Glutamatergic neuron (in vitro differentiated cells): ENCODE measurements at places on chromosomes 2 and 18.

DNA sequence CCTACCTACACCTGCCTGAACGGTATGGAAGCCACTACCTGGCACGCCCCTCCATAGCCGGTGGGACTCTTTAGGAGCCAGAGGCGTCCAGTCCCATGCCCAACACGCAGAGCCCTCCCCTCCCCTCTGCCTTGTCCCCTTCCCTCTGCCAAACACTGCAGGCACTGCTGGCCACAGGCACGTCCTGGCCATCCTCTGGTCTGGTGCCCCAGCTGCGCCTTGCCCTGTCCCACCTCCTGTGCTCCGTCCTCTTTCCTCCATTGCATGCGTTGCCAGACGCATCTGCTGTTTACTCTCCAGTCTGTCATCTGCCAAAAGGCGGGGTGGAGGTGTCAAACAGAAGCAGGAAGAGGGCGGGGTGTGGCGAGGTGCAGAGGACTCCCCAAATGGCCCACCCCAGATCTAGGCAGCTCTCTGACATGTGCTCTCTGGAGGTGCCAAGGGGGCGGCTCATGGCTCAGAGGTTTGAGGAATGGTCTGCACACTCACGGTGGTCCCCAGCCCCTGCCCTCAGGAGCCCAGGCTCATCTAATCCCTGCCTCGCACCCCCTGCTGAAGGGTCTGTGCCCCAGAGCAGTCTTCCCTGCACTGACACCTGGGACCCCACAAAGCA is 45.1 kb downstream of the HS6ST1 start:
- DNase-seq: no peak

DNA sequence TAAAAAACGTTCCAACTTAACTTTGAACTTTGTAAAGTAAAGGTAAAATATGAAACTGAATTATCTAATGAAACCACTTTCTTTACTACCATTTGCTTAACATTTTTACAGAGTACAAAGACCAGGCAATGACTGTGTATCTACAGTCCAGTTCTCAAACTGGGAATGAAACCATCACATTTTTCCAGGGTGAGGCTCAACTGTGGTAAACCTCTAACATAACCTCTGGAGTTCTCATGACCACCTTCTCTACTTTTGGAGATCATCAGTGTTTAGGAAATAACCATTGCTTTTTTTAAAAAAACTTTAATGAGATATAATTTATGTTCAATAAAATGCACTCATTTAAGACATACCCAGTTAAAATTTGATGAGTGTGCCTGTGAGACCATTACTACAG is 223.5 kb downstream of the RNF152 start:
- DNase-seq: no peak

DNA sequence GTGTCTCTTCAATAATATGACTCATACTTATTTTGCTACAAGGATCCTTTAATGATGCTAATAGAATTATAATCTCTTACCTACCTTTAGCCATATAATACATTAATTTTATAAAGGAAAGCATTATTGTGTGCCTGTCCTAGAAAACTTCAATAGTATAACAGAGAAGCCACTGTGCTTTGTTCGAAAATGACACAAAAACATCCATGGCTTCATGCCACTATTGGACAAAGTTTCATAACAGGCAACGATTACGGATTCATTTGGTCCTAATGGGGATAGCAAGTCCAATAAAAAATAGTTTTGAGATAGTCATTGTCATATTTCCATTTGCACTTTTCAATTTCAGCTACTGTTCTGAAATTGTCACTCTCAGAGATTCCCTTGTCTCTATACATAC is 52.5 kb upstream of the CCDC150 start:
- no peak for DNase-seq

DNA sequence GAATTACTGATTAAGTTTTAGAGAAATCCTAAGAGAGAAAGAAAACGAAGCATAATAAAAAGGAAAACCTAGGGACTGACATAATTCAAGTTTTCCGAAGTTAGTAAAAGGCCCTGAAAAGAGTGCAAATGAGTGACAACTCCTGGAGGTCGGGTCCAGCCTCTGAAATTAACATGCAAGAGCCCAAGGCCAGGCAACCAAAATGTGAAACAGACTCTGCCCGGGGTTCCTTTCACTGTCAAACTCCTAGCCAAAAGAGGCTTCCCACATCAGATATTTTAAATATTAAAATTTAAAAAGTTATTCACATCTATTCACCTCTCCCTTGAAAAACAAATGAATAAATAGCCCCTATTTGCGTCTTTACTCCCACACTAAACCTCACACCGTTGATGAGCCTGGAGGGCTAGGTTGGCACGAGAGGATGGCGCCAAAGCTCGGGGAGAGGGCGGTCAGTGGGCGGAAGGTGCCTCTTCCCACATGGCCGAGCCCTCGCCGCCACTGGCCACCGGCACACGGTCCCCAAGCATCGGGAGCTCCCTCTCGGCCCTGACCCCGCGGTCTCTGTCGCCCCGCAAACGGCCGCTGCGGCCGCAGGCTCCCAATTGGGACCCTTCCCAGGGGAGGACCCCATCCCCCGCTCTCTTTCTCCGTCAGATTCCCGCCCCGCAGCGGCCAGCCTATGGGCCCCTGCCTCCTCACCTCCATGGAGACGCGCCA is 630 bp downstream of the PPM1G start:
- peak; percentile 54 for DNase-seq

- no peak for DNase-seq
Measured at GRCh38 chr2:86507600-86507999, 55.6 kb downstream of the CHMP3 start.

DNA sequence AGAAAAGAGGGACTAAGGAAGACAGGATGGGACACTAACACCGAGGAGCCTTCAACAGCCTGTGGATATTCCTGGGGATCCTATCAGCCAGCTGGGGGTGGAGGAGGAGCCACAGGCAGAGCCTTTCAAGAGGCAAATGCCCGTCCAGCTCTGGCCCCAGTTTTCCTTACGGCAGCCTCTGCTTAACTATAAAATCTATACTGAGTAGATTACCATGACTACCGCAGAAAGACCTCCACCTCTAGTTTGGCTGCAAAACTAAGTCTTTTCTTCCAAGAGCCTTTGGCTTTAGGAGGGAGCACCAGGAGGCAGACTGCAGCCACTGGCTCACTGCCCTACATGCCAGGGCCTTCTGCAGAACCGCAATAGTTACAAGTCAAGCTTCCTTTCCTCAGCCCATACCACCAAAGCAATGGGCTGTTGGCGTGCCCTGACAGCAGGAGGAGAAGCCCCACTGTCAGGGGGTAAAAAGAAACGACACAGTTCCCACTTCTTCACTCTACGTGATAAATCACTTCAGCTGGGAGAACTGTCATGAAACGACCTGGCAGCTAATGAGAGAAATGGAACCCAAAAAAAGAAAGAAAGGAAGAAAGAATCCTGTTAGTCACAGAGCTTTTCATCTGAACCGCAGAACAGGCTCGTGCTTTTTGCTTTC is 25.1 kb upstream of the CREB1 start:
- no peak for DNase-seq

GRCh38 chr18:12679183-12679786 is 21.4 kb upstream of the SPIRE1 start:
- DNase-seq: no peak

DNA sequence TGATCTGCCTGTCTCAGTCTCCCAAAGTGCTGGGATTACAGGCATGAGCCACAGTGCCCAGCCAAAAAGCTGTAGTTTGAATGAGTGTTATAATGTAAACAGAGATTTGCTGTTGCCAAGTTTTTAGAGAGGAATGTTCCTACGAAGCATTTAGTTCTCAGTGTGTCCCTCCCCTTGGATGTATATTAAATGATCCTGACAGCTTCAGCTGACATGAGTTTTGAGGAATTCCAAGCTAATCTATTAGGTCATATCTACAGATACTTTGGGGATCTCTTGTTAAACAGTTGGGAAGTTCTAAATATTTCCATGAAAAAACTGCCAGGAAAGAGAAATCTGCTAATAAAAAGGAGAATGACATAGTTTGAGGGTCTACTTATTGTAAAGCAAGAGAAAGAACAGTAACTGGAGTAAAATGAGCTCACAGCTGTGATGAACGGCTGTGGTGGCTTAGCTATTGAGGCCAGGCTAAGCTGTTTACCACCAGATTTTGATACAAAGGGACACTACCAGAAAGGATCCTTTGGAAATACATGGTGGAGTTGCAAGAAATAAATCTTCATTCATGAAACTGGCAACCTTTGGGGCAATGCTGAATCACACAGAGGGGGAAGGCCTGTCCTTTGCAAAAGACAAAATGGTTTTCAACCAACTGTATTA is 2.6 kb upstream of the STON1 start:
- DNase-seq: no peak

DNA sequence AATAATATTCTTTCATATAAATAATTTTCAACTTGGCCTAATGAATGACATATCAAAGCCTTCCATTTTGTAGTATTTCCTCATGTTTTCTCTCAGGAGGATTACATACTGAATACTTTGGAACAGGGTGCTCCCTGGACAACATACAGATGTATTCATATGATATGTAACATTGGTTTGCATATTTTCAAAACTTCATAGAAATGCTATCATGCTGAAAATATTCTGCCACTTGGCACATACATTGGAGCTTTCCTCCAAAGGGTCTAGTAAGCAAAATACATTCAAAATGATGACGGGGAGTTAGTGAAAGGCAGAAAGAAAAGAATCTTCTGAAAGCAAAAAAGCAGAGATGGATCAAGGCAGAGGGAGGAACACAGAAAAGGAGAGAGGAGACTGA is 38.1 kb upstream of the RTN4 start:
- no peak for DNase-seq

GRCh38 chr2:127644066-127645025 is 1.6 kb upstream of the GPR17 start:
- no peak for DNase-seq

DNA sequence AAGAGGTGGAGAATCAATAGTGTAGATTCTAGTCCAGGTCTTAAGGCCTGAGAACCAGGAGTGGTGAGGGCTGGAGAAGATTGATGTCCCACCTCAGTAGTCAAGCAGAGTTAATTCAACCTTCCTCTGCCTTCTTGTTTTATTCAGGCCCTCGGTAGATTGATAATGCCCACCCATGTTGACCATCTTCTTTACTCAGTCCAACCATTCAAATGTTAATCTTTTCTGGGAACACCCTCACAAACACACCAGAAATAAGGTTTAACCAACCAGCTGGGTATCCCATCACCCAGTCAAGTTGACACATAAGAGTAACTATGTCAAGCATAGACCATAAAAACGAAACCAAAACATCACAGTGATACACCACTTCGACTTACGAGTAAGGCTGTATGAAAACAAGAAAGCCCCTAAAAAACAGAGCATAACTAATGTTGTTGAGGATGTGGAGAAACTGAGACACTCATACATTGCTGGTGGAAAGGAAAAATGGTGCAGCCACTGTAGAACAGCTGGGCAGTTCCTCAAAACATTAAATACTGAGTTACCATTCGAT is 57.5 kb downstream of the SLC35F5 start:
- DNase-seq: no peak

- no peak for DNase-seq
Measured at GRCh38 chr2:54604871-54605270, 118.6 kb upstream of the EML6 start.

GRCh38 chr18:2448565-2449151 is 122.6 kb downstream of the METTL4 start:
- DNase-seq: no peak

GRCh38 chr2:160613466-160614153 is 120.0 kb upstream of the RBMS1 start:
- DNase-seq: no peak

- DNase-seq: peak; percentile 87
Measured at GRCh38 chr18:3245853-3246634, 1.6 kb upstream of the MYL12A start.

DNA sequence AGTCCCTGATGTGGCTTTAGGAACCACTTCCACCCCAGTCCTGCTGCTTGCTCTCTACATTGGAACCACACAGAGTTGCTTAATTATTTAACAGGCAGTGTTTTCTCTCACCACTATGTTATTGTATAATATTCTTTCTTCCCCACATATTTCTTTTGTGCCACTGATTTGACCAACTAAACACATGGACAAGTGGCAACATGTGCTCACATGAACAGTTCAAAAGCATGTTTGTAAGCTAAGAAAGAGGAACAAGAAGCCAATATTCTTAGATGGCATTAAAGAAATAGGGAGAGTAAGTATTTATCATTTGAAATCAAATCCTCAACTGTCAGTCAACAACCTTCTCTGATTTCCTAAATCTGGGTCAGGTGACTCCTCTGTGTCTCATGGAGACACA is 409.6 kb downstream of the FBXO15 start:
- DNase-seq: no peak

DNA sequence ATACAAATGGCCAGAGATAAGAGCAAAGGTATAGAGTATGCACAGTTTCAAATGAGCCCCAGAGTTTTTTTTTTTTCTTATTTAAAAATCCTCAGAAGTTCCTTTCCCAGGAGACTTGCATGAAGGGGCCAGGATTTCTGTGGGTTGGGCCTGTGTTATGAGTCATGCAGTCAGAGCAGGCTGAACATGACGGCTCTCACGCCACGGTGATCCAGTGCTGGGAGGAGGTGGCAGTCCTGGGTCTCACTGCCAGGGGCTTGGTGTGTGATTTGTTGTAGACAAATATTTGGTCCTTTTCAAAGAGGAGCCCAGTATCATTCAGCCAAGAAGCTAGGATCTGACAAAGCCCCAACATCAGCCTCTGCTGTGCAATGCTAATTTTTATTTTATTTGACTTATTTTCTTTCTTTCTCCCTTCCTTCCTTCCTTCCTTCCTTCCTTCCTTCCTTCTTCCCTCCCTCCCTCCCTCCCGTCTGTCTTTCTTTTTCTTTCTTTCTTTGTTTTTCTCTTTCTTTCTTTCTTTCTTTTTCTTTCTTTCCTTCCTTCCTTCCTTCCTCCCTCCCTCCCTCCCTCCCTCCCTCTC is 10.4 kb upstream of the KCNE4 start:
- peak; percentile 44 for DNase-seq

GRCh38 chr2:123521854-123522253 is 503.2 kb upstream of the CNTNAP5 start:
- DNase-seq: no peak
